ENCODE measurements at places on chromosomes 11 and 22.

- DNase-seq, result peak; percentile 71
Observed at GRCh38 chr22:26330971-26331625, 98.0 kb upstream of the ASPHD2 start.

- DNase-seq, result peak; percentile 97
Observed at GRCh38 chr11:73760679-73761402, at the start of gene RAB6A. TSS of gene RAB6A (minus strand) at chr11:73761074. CDS start at chr11:73760635, 439 bp downstream.

- DNase-seq, result no peak
Observed at GRCh38 chr11:131299598-131300438, 70.6 kb upstream of the NTM start.

- no peak for DNase-seq
Observed at GRCh38 chr11:113593698-113594308, 112.3 kb downstream of the TMPRSS5 start.

DNA sequence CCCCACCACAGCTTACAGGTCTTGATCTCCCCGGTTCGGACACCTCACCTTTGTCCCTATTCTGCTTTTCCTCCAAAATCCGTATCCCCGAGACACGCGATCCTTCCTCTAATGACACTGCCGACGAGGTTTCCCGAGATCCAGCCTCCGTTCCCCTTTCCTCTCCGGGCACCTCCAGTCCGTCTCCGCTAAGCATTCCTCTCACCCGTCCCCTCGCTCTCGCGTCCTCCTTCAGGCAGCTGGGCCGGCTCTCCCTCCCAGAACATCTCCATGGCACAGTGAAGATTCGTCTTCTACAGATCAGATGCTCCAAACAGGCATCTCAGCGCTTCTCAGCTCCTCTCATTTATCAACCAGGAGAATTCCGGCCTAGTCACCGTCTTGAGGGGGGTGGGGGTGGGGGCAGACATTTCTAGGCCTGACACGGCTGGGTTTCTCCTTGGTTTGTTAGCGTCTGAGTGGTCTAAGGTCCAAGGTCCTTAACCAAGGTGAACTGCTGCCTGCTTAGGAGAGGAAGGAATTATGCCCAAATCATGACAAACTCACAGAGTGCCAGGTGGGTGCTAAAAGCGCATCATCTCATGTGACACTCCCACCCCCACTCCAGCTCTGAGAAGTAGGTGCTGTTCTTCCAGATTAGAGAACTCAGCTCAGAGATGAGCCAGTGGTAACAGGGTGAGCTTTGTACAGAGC, at the start of gene SPTBN2:
Gene SPTBN2, minus strand, starts transcription at position 524 of the 693 bp plus-strand sequence. CDS start 7,976 bp downstream, outside the sequence.
- no peak for DNase-seq

DNA sequence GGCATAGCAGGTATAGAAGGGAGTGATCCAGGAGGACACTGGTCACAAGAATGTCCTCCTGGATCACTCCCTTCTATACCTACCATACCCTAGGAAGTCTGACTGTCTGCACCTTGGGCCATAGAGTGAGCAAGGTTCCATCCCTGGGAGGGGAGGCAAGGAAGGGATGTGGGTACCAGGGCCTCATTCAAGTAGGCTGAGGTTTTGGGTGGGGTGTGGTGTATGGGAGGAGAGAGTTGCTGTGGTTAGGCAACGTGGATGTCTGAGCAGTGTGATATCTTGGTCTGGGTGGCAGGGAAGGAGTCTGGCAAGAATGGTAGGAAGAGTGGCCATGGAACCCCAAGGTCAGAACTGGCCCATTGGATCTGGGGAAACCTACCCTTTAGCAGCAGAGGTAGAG, 13.2 kb downstream of the PPFIBP2 start:
- DNase-seq, result no peak

DNA sequence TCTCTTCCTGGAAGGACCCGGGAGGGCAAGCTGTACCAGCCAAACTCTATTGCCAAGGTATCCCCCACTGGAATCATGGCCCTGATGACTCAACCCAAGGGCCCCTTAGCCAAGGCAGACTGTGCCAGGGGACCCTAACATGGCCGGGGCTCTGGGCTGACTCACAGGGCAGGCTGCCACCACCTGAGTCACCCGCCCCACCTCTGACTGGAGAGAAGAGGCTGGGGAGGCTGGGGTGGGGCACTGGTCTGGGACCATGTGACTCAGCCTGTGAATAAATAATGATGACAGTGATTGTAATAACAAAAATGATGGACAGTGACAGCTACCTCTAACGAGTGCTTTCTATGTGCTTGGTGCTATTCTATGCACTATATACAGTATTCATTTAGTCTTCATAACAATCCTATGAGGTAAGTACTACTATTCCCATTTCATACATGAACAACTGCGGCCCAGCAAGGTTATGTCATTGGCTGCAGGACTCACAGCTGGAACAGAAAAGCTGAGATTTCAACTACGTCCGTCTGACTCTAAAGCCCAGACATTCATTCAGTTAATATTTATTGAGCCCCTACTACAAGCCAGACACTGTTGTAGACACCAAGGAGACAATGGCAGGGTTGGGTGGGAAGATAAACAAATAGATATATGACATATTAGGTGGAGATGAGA, 84.2 kb downstream of the FBXO7 start:
- DNase-seq, result peak; percentile 75

- DNase-seq, result no peak
Observed at GRCh38 chr22:29623553-29624169, 20.2 kb downstream of the NF2 start.

DNA sequence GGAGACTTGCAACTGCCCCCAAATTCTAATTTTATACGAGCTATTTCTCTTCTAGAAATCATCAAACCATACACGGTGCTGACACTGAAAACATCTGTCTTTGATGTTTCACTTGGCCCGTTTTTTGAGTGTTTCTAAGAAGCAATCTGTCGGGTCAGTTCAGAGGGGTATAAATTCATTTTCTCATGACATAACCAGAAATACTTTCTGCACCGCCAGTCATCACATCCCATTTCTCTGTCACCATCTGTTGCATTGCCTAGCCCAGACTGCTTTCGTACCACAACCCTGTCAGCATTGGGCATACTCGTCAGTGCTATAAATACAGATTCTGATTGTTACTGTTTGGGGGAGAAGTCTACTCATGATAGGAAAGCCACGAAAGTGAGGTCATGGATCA, 63.1 kb upstream of the CCDC90B start:
- no peak for DNase-seq

DNA sequence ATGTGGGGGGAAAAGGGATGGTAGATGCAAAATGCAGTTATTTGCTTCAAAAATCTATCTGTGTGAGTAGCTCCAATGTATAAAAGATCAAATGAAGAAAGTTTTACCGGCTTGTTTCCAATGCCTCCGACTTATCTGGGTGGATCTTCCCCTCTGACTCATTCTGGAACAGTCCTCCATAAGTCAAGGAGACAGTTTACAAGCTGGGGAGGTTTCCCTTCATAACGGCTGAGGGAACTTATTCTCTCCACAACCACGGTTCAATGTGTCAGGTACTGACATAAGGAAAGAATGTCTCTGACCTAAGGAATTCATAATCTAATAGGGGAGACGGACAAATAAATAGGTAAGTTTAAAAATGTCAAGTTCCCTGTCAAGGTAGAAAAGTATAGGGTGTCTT, 49.7 kb upstream of the BIRC3 start:
- peak; percentile 58 for DNase-seq

GRCh38 chr11:121645001-121645400, 192.2 kb upstream of the SORL1-AS1 start:
- no peak for DNase-seq

DNA sequence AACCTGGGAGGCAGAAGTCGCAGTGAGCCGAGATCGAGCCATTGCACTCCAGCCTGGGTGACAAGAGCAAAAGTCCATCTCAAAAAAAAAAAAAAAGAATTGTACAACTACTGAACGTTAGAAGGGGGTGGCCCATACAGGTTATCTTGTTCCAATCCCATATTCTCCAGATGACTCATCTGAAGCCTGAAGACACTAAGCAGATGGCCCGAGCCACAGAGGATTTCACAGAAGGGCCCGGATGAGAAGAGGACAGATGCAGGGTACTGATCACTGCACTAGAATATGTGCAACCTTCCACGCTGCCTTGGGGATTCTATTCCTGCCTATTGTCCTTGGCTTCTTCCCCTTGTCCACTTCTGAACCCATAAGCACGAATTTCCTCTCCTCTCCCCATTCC, 70.9 kb upstream of the UBASH3B start:
- DNase-seq, result no peak

GRCh38 chr11:73578592-73579185, 19.2 kb downstream of the FAM168A start:
- DNase-seq, result no peak

DNA sequence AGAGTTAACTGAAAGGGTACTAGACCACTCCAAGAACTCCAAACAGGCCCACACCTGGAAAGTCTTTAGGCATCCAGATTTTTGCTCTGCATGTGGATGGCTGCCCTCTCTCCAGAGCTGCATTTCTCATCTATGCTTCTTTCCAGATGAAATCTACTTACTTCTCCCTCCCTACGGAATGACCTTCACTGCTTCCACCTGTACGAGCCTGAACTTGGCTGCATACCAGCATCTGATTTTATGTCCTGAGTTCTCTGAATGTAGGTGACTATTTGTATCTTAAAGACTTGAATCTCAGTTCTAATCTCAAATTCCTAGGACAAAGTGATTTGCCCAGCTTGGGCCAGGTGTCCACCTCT, 13.3 kb downstream of the CELF1 start:
- DNase-seq, result no peak

- peak; percentile 4 for DNase-seq
Observed at GRCh38 chr11:2587132-2587930, 112.5 kb downstream of the KCNQ1OT1 start.

- no peak for DNase-seq
Observed at GRCh38 chr11:32069361-32070058, 21.4 kb upstream of the RCN1 start.

DNA sequence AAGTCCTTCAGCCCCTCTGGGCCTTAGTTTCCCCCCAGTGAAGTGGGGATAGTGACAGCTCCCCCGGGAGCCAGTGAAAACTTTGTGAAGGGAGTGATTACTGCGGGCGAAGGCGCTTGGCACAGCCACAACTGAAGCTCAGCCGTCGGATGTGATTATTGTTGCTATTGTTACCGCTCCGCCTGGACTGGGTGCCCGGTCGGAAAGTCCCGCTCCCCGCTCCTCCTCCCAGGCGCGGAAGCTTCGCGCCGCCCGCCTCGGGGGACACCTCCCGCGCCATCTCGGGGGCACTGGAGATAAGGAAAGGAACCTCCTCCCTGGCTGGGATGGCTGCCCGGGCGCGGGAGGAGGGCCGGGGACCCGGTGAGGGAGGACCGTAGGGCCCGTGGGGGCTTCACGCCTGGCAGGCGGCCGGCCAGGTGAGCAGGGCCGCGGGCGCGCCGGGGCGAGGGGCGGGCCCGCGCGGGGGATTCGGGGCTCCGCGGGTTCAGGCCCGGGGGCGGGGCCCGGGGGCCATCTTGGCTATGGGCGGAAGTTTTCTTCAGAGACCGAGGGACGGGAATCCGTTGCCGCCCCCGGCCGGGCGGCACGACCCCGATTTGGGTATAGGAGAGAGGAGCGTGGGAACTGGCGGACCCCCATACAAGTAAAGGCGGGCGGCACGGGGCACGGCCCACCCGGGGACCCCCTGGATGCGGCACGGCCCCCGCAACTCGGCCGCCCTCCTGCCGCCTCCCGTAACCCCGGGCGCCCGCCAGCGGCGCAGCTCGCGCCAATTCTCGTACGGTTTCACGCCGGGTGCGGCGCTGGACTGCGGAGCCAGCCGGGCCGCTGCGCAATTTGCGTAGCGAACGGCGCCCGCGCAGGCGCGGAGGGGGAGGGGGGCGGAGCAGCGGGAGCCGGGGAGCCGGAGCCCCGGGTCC, at the start of gene GPR137:
Gene GPR137, plus strand, starts transcription at position 887 of the 923 bp plus-strand sequence. CDS start 677 bp downstream, outside the sequence.
- peak; percentile 96 for DNase-seq

- no peak for DNase-seq
Observed at GRCh38 chr22:30876221-30876751, 92.3 kb downstream of the MORC2 start.

All from AG08396 (cell line).